ENCODE measurements at places on chromosomes 4 and X.

DNA sequence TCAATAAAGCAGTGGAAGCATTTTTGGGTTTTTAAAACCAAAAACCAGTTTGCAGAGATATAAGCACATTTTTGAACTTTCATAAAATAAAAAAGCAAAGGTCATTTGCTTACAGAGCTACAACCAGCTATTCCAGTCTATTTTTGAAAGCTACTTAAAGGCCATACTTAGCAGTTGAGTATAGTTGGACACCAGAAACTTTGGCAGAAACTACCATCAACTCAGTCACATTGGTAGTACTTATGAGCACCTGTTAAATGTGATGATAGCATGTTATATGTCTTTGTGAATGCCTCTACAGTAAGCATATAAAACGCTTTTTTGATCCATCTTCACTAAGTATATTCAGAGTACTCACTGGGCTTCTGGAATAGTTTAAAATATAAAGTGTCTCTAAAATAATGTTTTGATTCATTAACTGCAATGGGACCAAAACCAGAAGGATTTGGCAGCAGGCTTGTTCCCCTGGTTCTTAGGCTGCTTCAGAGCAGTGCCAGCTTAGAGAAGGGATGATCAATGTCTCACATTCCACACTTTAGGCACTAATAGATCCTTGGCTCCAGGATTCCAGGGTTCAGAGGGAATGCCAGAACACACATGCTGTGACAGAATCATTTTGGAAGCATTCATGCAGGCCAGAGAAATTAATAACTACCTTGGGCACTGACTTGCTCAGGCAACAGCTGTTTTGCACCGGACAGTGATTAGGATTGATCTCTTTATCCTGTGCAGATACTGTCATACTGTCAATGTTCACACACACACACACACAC is 103.9 kb downstream of the IQCM start:
- no peak for DNase-seq

- DNase-seq = no peak
Observed at GRCh38 chr4:16006771-16007446, 43.9 kb upstream of the FGFBP2 start.

GRCh38 chr4:43682551-43682950 is 766.1 kb downstream of the KCTD8 start:
- no peak for DNase-seq

DNA sequence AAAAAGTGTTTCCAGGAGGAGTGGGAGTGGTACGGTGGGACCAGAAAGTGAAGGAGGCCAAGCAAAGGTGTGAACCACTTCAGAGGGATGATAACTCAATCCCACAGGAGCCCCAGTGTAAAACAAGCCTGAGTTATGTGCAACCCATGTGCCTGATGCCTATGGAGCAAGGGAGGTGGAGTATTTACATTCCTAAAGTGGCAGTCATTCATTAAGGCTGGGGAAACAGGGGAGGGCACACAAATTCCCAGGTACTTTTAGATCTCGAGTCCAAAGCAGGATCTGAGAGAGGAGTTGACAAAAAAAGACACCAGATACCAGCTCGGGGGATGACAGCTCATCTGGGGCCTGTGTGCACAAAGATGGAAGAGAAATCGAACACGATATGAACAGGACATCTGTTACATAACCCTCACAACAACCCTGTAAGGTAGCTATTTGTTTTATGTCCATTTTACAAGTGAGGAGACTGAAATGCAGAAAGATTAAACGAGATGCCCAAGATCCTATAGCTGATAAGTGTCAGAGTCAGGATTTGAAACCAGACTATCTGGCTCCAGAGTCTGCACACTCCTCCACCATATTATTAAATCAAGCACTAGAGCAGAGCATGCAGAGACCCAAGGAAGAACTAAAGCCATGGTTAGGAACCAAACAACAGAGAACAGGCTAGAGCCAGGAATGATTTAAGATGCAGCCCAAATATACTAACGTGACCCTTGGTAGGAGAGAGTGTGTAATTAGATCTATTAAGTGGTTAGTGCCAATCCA is 91.9 kb upstream of the MAPK10 start:
- DNase-seq = no peak

- no peak for DNase-seq
Observed at GRCh38 chrX:115330498-115331168, 41.1 kb downstream of the LUZP4 start.

DNA sequence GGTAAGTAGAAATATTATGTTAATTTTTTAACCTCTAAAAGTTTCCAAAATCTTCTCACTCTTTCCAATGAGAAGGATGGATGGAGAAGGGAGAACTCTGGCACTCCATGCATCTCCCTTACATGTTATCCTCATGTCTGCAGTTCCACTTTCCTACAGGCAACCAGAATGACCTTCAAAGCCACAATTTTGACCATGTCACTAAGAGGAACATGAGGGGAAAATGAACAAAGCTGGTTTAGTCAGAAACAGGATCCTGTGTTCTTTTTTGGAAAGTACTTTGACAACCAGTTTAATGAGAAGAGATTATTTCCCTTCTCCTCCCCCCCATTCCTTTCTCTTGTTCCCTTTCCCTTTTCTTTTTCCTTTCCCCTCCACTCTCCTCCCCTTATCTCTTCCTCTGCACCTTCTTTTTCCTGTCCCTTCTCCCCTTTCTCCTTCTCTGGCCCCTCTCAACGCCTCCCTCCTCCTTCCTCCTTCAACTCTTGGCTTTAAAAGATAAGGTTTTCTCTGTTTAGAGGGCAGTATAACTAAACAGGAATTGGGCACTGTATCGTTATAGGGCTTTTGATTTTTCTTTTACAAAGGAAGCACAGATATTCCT is 42.5 kb downstream of the DTHD1 start:
- no peak for DNase-seq

GRCh38 chrX:275967-276580 is 5.1 kb upstream of the PLCXD1 start:
- DNase-seq = no peak

- DNase-seq = no peak
Observed at GRCh38 chr4:81042578-81043365, 12.3 kb downstream of the BMP3 start.

- no peak for DNase-seq
Observed at GRCh38 chr4:53315300-53315699, 50.6 kb downstream of the SCFD2 start.

Data from non-pigmented ciliary epithelial cell (primary cell).